Stimulated activated CD8-positive, alpha-beta memory T cell treated with anti-CD3 and anti-CD28 coated beads, Interleukin-15, amount 100 ng/mL, for 4 hours (primary cell): ENCODE measurements at places on chromosomes 7 and 10.

- no peak for DNase-seq
Observed at GRCh38 chr10:72087392-72087968, 871 bp downstream of the SPOCK2 start.

DNA sequence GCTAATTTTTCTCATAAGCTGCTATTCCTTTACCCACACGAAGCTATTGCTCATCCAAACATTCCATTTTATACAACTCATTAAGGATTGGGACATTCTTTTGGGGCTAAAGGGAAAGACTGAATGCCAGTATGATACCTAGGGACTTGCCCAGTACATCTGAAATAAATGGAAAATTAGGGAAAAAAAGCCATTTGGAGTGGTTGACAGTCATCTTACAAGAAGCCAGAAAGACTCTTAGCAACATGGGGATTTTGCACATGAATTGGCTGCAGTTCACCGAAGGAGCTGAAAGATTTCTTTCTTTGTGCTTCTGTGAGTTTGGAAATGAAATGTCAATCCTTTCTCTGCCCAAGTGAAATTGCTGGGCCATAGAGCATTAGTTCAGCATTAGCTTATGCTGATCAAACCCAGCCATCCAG is 43.3 kb upstream of the MTURN start:
- no peak for DNase-seq

DNA sequence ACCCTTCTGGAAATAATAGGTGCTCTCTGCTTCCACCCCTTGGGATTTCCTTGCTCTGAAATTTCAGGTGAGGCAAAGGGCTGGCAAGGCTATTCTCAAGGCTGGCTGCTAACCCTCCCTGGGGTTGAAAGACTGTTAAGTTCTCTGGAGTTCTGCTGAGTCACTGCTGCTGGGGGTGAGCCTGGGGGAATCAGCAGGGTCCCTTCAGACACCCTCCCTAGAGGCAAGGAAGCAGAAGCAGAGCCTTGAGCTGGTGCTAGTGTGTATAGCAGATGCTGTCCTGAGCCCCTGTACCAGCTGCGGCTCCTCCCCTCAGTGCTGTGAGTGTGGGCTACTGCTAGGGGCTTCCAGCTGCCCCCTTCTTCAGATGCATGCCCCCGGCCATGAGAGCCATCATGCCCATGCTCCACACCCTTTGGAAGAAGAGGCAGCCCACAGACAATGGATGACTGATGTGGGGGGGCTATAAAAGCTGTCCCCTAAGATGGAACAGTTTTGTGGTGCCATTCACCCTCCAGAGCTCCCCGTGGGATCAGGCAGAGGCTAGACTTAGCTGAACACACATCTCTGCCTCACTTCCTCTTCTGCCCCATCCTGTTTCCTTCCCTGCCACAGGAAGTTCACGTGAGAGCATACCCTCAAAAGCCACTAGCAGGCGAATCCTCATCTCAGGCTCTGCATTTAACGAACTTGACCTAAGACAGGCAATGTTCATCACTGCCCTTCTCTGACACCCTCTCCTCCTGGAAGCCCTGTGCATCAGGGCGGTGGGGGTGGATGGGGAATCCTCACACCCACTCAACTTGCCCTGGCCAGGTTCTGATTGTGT is 91.8 kb downstream of the SH3PXD2A start:
- DNase-seq, result no peak

DNA sequence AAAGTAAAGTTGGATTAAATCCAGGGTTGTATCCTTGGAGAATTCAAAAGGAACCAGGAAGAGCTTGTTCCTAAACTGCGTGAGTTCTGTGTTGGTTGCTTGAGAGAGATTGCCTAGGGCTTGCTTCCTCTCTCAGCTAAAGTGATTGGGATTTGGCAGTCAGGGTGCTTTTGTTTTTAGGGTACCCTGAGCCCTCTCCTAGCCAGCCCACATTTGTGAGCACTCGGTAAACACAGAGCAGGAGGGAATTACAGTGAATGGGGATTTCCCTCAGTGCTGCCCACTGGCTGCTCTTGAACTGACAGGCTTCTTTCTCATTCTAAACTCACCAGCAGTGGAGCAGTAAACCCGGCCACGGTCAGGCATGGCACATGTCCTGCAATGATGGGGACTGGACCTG is 146.9 kb downstream of the TPST1 start:
- DNase-seq, result no peak

- no peak for DNase-seq
Observed at GRCh38 chr10:49419005-49419404, 23.1 kb upstream of the DRGX start.

DNA sequence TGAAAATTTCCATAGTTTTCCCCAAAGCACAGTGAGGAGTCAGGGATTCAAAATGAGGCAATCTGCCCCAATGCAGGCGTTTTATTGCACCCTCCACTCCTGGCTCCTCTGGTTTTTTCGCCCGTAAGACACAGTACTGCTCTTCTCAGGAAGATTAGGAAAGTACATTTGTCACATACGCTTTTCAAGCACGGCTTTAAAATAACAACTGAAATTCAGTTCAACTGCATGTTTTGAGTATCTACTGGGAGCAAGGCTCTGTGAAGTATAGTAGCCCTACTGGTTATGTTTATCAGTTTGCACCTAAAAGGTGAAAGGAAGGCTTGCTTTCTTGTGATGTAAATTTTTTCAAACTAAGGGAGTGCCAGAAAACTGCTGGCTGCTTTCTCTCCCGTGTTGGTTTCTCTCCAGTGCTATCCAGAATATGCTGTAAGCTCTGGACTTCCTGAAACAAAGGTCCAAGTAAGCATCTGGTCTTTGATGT is 1.9 kb upstream of the SGMS1 start:
- DNase-seq, result no peak

GRCh38 chr7:88001744-88002530 is 67.9 kb downstream of the ADAM22 start:
- no peak for DNase-seq

- DNase-seq, result no peak
Observed at GRCh38 chr7:149772241-149772955, 990 bp downstream of the ZNF467 start.

DNA sequence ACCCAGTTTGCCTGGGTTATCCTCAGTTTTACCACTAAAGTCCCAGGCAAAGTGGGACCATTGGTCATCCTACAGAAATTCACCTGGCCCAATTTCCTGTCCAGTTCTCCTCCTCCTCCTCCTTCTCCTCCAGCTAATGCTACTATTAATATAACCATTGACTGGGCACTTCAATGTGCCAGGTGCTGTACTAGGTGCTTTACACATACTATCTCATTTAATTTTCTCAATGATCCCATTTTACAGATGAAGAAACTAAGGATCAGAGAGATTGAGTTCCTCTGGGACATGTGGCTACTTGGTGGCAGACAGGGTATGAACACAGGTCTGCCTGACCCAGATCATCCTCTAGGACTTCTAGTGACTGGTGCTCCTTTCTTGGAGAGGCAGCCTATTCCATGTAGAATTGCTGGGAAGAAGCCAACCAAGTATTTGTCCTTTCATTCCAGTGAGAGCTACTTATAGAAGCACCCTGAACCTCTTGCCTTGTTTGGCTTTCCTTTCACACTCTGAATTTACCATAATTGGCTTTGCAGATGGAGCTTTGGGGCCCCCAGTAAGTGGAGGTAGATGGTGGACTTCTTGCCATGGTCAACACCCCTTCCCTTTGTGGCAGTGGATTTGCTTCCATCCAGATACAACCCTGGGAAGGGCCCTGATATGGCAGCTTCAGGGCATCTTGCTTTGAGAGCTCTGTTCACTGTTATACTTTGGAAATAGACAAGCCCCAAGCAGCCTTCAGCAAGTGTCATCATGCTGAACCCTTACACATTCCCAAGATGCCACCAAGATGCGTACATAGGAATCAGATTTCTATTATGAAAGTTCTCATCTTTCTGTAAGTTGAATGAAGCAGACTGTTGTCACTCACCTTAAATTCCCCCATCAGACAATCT is 78.7 kb downstream of the MYOF start:
- no peak for DNase-seq

GRCh38 chr7:125681508-125681907 is 751.9 kb upstream of the POT1 start:
- DNase-seq, result no peak

- no peak for DNase-seq
Observed at GRCh38 chr7:28106321-28106829, 74.2 kb downstream of the JAZF1 start.

DNA sequence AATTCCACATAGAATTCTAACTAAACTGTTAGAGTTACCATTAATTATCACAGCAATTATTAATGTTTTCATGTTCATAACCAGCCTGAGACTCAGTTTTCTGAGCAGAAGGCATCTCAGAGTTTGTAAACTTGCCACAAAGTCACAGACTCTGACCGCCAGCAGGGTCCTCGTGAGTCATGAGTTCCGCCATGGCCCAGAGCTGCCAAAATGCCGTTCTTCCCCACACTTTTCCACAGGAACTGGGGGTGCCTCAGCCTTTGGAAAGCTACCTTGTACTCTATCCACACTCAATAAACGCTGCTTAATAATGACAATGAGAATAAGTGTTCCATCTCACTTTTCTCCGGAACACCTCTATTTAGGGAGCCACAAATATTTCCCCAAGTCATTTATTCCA is 22.1 kb upstream of the INHBA start:
- DNase-seq, result no peak

DNA sequence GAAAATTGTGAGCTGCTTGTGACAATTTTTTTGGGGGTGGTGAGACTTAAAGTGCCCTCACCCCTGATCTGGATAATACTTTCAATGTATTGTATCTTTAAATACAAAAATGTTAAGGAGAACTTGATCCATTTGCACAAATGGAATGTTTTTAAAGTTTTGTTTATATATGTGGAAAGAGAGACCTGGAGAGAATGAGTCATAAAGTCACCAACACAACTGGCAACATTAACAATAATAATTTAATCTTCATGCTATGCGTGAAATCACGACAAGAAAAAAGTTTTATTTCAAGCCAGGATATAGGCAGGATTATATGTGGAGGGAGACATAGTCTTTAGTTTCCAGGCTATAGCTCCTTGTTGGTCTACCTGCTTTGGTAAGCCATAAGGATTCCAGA is 537.5 kb downstream of the GPAM start:
- DNase-seq, result no peak

DNA sequence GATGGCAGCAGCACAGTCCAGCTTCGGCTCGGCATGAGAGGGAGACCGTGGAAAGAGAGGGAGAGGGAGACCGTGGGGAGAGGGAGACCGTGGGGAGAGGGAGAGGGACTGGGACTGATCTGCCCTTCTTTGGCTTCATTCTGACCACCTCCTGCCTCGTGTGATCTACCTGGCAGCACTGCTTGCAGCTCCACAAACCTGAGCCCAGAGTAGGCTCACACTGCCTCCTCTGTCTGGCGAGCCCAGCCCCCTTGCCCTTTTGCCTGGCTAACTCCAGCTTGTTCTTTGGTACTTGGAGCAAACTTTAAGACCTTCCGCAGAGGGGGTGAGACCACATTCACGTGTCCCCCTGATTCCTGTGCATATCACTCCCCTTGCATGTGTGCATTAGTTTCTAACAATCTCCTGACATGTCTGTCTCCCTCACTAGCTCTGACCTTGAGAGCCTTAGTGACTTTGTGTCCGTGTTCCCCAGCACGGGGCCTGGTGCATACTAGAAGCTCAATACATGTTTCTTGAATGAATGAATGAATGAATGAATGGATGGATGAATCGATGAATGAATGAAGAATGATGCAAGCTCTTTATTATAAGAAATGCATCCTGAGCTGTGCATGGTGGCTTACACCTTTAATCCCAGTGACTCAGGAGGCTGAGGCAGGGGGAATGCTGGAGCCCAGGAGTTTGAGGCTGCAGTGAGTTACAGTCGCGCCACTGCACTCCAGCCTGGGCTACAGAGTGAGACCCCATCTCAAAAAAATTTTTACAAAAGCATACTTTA is 31.2 kb downstream of the UBTD1 start:
- no peak for DNase-seq
